ENCODE measurements at places on chromosomes 13 and 19.

GRCh38 chr13:30020726-30021312 lies 170.4 kb upstream of the UBL3 start:
- ATAC-seq = no peak

DNA sequence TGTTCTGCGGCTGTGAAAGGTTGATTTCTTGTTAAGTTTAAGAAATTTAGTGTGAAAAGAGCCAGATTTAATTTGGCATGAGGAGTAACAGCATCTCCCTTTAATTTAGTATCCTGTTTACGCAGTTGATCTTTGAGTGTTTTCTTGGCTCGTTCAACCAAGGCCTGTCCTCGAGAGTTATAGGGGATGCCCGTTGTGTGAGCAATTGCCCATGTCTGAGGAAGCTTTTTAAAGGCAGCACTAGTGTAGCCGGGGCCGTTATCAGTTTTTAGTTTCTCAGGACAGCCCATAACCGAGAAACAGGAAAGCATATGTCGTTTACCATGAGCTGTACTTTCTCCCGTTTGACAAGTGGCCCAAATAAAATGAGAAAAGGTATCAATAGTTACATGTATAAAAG lies 47.5 kb upstream of the ZNF43 start:
- ATAC-seq = no peak

DNA sequence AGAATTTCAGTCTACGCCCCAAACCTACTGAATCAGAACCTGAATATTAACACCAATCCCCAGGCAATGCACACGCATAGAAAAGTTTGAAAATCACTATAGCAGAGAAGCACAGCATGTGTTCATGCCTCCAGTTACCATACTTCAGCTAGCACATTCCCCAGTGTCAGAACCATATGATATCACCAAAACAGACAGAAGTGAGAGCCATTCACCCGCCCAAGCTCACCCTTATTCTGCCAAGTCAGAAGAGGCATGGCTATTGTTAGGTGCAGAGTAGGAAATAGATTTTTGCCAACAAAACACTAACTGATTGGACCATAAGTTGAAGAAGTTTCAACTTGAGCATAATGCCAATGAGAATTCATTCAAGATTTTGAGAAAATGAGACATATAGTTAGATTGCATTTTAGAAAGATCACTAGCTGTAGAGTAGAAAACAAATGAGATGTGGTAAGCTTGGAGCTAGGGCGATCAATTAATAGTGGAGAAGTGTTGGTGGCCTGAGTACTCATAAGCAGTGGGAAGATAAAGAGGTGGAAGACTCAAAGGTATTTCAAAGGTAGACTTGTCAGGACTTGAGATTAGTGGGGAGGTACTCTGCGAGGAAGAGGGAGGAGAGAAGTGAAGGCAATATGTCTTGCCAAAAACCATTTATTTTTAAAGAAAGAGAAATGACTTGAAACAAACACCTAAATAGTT lies 492.4 kb downstream of the SUCLA2 start:
- ATAC-seq = peak; percentile 35

GRCh38 chr13:23965346-23965745 lies 68.0 kb upstream of the C1QTNF9B start:
- ATAC-seq = no peak

DNA sequence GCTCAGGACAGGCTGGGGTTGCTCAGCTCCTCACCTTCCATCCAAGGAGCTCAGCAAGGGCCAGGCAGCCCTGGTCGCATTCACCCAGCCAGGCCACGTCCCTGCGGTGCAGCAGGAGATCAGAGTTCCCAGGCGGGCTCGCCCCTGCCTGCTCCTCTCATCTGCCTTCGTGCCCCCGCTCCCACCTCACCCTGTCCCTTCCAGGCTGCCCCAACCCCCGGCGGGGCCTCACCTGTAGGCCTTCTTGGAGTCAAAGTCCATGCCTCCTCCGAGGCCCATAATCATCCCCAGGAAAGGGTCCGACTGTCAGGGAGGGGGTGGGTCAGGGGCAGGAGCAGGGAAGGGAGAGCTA lies 1.3 kb upstream of the RINL start:
- ATAC-seq = peak; percentile 3

DNA sequence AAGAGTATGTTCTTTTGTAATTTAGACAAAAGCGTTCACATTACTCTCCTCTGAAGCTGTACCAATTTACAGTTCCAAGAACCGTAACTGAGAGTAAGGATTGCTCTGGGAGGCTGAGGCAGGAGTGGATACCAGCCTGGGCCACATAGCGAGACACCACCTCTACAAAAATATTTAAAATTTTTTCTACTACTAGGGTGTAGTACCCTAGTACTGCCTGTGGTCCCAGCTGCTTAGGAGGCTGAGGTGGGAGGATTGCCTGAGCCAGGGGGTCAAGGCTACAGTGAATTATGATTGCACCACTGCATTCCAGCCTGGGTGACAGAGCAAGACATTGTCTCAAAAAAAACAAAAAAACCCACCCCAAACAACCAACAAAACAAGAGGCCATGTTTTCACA lies 12.1 kb upstream of the CYP2A6 start:
- ATAC-seq = no peak

DNA sequence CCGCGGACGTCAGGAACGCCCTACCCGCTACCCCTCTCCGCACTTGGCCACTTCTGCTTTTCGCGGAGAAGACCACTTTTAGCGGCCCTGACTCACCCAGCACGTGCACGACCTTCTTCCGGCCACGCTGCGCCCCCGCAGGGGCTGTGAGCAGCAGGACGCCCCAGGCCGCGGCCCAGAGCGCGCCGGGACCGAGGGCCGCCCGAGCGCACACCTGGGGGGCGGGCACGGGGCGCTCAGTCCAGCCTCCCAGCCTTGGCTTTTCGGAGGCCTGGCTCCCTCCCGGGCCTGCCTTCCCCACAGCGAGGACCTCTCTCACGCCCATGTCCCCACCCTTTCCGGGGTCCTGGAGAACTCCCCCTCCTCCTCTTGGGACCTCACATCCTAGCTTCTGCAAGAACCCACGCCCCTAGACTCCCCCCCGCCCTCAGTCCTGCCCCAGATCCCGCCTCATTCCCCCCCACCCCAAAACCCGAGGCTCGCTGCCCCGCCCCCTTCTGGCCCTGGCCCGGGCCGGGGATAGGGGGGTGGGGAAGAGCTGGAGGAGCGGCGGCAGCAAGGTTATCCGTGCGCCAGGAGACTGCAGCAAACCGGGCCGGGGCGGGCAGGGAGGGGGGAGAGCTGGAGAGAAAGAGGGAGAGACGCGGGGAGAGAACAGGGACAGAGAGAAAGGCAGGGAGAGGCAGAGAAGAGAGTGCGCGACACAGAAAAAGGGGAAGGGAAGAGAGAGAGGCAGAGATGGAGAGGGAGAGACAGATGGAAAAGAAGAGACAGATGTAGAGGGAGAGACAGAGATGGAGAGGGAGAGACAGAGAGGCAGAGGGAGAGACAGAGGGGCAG lies 11.5 kb downstream of the TM6SF2 start:
- no peak for ATAC-seq

DNA sequence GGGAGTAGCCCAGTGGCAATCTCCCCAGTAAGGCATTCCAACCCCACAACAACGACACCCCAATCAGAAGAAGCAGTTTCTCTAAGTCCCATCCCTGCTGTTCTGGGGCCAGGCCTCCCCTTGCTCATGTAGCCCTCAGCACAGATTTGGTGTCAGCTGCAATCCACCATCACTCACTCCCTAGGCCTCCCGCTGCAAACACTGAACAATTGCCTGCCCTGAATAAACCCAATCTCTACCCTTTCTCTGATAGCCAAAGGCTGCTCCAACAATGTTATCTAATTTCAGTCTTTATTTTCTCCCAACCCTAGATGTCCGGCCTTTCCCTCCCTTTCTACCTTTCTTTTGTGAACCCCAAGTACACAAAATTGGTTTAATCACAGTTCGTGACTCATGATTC lies 5.6 kb upstream of the SOX21 start:
- no peak for ATAC-seq

GRCh38 chr19:45528744-45529419 lies 21.6 kb downstream of the VASP start:
- ATAC-seq = peak; percentile 71

GRCh38 chr13:31330236-31330635 lies 130.5 kb downstream of the B3GLCT start:
- no peak for ATAC-seq

DNA sequence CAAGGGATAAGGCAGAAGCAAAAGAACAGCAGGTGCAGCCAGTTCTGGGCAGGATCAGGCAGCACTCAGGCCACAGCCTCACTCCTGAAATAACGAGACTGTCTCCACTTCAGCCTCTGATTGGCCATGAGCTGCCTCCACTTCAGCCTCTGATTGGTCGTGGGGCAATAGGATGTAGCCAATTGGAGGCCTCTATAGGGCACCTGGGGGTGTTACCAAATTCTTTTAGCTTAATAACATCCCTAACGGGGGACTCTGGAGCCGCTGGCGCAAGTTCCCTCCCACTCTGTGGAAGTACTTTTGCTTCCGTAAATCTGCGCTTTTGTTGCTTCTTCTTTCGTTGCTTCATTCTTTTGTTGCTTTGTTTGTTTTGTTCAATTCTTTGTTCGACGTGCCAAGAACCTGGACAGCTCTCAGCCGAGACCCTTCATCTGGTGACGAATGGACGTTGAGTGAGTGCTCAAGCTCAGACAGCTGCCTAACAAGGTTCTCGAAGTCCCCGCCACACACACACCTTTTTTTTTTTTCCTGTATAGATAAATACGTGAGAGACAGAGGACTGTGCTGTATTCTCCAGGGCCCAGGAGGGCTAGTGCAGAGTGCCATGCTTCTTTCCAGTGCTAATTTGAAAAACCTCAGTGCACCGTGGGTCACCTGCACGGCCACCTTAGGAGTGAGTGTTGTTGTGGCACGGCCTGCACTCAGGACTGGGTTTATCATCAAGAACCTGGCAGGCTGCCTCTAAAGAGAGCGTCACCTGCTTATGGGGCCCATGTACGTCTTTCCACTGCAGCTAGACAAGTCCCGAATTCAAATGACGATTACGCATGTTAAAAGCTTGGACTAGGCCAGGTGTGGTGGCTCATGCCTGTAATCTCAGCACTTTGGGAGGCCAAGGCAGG lies 32.0 kb upstream of the TUBGCP3 start:
- peak; percentile 50 for ATAC-seq

- ATAC-seq = no peak
These were observed 335.7 kb downstream of the DCT start for GRCh38 chr13:94143624-94144350.

Measured in esophagus mucosa (tissue), 1 donor.